ENCODE measurements at places on chromosomes 2 and 18.

- no peak for DNase-seq
Measured at GRCh38 chr2:214839464-214839863, 30.0 kb upstream of the BARD1 start.

- DNase-seq, result no peak
Measured at GRCh38 chr18:80210312-80211083, 36.8 kb downstream of the PARD6G start.

DNA sequence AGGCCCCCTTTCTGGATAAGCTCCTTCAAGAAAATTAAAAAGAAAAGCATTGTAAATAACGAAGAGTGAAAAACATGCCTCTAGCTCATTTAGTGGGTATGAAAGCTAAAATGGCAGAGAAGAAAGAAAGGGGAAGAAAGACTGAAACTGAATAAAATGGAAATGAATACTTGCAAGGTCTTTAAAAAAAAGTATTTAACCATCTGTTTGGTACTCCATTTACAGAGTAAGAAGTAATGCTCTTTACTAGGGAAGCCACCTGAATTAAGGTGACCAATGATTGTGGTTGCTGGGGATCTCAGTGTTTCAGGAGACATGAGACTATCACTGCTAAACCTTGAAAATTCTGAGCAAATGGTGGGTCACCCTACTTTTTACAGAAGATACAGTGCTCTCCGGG, 17.7 kb upstream of the ARL5A start:
- DNase-seq, result no peak

- DNase-seq, result no peak
Measured at GRCh38 chr2:30276455-30276911, 45.1 kb downstream of the LBH start.
